Ammon's horn (tissue), 1 donor: ENCODE measurements at places on chromosomes 7 and 10.

DNA sequence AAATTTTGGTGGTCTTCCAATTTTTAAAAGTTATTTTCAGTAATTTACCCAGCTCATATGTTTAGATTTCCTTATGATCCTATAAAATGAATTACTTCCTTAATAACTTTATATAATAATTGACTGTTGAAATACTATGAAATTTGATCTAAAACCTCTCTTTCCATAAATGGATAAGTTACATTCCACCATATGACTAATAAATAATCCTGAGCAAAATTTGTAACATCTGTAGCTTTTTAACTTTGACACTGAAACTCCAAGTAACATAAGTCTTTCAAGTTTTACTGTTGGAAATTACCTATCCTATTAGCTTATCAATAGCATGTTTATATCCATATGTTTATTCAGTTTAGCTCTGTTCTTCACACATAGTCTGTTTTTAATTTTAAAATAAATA lies 85.3 kb downstream of the HECTD2 start:
- DNase-seq = no peak

DNA sequence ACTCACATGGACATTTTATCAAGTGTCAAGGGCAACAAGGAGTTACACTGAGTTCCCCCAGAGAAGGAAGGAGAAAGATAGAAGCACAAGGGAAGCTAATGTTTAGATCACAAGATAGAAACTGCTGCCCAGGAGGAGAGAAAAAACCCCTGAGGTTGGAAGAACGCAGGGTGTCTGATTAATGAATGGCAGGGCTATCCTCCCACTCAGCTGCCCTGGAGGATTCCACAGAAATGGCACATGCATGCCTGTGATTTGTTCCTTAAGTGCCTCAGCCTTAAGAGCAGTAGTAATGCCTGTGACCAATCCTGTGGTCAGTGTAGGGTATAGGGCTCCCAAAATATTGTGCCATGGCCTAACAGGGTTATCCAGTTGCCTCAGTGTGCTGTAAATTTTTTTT lies 20.2 kb downstream of the DNAJB9 start:
- DNase-seq = no peak

- no peak for DNase-seq
Measured at GRCh38 chr10:4242561-4243035, 457.6 kb upstream of the KLF6 start.

DNA sequence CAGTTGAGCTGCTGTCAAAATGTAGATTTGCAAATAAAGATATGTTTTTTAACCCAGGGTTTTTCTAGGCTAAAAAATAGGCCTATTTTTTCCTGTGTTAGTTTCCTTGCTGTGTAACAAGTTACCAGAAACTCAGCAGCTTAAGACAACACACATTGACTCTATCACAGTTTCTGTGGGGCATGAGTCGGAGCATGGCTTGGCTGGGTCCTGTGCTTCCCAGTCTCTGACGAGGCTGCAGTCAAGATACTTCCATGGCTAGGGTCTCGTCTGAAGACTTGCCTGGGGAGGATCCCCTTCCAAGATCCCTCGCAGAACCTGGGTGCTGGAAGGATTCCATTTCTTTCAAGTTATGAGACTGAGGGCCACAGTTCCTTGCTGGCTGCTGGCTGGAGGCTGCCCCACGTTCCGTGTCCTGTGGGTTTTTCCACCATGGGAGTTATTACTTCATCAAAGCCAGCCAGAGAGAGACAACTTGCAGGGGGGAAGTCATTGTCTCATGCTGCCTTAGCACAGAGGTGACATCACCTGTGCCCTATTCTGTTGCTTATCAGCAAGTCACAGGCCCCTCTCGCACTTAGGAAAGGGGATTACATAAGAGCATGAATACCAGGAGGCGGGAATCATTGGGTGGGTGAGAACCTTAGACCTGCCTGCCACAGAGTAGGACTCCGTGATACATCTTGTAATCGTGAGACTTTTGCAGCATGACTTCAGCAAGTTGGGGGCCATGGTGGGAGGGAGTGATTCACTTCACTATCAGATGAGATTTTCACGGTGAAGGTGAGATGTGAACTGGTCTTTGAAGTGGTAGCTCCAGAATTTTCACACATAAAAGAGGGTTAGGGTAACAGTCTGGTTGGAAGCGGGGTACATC lies 77.9 kb downstream of the CCNY start:
- no peak for DNase-seq

DNA sequence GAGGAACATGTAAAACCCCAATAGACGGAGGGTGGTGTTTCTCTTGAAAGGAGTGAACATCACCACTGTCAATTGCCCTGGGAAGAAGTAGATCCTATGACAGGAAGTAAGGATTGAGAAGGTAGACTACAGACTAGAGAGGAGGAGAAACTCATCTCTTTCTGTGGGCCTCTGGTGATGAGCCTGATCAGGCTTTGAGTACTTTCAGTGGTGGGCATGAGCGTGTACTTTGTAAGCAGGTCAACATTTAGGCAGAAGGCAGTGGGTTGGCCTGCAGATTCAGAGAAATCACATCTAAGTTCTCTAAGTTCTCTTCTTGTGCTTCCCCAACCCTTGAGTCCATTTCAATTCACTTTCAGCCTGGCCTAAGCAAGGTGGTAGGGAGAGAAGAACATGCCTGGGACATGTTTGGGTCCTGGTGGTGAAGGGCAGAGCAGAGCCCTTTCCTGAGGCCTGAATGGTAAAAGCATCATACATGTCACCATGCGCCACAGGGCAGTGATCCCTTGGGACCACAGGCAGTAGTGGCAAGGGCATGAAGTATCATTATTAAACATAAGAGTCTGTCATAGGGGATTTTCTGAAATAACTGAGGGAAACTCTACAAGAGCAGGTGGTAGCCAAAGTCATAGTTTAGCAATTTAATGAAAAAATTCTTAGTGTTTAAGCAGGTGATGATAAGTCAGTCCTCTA lies 56.4 kb upstream of the ANKRD1 start:
- no peak for DNase-seq

DNA sequence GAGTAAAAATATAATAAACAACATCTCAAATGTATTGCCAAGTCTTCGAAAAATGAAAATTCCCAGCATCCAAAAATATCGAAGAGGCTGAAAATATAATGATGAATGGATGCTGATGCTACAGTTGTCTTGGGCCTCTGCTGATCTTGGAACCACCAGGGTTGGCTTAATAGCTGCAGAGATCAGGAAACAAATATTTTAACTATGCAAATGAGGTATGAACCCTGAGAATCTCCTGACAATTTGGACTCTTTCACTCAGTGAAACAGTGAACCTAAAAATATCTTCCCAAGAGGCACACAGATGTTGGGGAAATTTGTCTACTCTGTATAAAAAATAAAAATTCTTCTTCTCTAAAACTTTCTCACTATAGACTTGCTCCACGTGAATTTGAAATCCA lies 97.7 kb upstream of the EGFR start:
- no peak for DNase-seq

DNA sequence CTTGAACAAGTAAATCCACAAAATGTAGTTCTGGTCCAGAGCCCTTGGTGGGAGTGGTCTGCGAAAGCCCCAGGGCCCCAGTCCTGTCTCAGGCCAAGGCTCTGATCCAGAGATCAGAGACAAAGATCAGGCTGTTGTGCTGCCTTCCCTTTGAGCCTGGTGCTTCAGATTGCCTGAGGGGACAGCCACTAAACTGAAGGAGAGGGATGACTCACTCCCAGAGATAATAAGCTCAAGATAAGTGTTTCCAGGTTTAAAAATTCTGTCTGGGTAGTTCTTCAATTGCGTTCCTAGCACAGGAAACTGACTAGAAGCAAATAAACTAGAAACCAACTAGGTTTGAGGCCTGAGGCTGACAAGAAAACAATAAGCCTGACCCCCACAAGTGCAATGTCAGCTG lies 190.2 kb downstream of the RAMP3 start:
- DNase-seq = no peak
